Chondrocyte (in vitro differentiated cells): ENCODE measurements at places on chromosomes 6 and 20.

- DNase-seq = no peak
Observed at GRCh38 chr6:167952512-167952859, 45.0 kb upstream of the KIF25 start.

- no peak for DNase-seq
Observed at GRCh38 chr20:57162362-57162652, 104.1 kb downstream of the BMP7 start.

DNA sequence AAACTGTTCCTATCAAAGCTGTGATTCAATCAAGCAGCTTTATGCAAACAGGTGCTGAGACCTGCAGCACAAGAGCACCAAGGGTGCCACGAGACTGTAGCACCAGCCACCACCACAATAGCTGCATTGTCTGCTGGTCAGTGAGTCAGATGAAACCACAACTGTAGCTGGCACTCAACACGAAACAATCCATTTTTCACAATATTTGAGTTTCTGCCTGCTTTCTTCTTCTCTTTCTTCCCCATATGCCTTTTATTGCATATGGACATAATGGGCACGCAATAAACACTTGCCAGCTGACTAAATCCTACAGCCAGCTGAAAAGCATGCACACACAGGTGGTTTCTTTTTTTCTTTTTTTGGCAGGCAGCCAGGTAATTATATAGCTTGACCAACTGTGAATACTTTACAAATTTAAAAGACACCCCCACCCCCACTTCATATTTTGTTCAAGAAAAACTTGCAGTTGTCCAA is 16.6 kb downstream of the SLC2A12 start:
- no peak for DNase-seq

- no peak for DNase-seq
Observed at GRCh38 chr6:3848380-3848779, 793 bp upstream of the FAM50B start.

- DNase-seq = no peak
Observed at GRCh38 chr20:40073535-40074111, 615.4 kb downstream of the MAFB start.

DNA sequence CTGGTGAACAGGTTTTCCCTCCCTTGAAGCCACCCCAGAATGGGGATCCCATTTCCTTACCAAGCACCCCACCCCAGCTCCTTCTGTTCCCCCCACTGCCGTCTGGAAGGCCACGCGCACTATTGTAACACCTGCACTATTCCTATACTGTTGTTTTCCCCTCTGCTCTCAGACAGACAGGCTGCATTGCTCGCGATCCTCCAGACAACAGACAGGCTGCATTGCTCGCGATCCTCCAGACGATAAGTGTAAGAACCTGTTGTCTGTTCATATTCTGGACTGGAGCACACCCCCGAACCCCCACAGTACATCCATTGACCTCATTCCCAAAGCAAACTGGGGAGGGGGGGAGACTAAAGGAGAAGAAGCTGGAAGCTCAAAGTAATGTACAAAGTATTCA is 72.7 kb downstream of the LY86 start:
- no peak for DNase-seq

DNA sequence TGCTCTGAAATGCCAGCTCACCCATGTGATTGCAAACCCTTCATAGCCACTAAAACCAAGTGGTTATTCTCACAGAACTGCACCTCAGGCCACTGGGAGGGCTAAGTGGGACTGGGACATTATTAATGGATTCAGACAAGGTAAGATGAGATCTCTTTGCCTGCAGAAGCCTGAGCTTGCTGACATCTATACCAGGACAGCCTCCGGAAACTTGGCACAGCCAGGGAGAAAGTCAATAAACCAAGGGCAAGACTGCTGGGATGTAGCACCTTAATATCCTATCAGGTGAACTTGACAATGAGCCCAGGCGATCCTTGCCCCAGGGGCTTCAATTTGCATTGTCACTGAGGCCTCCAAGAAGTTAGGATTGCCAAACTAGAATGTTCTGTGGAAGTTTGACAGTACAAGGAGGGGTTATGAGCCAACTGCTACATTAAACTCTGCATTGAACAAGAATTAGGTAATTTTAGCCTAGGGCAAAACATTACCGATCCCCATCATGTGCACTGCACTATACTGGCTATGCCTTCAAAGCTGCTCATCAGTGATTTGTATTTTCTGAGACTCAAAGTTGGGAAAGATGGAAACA is 60.1 kb upstream of the RALGAPA2 start:
- no peak for DNase-seq

- DNase-seq = no peak
Observed at GRCh38 chr6:169183233-169183632, 70.4 kb downstream of the THBS2 start.

DNA sequence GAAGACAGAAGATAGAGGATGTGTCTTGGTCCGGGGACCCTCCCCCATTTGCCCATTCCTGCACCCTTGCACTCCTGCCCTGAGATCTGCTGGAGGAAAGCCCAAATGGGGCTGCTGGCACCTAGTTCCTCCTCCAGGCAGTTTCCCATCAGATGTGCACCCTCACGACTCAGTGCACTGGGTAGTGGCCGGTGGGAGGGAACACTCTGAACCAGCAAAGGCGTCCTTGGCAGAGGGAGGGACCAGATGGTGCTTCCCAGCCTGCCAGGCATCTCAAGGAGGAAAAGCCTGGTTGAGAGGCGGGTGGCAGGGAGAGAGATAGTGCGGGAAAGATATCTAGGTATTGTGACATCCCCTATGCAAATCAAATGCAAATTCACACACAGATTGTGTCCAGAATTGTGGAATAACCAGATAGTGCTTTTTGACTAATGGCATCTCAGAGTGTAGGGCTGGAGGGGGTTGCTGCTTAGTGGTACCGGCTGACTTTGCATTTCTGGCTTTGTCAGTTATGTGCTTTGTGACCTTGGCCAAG is 19.5 kb downstream of the TMEM151B start:
- no peak for DNase-seq

- DNase-seq = no peak
Observed at GRCh38 chr6:157822245-157823000, 623 bp upstream of the SNX9 start.

DNA sequence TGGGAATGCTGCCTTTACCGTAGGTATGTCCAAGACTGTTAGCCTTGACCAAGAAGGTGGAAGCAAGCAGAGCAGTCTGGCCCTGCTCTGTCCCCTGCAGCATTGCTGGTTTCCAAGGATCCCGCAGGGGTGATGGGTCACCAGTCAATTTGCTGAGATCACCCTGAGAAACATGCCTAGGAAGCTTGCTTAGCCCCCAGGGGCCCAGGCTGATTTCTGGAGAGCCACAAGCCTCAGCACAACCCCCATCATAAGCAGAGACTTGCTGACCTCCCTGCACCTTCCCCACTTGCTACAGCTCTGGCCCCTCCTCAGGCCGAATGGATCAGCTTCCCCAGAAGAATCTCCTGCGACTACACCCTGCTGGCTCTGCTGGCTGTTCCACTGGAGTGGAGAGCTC is 21.5 kb downstream of the ARHGAP40 start:
- DNase-seq = no peak

DNA sequence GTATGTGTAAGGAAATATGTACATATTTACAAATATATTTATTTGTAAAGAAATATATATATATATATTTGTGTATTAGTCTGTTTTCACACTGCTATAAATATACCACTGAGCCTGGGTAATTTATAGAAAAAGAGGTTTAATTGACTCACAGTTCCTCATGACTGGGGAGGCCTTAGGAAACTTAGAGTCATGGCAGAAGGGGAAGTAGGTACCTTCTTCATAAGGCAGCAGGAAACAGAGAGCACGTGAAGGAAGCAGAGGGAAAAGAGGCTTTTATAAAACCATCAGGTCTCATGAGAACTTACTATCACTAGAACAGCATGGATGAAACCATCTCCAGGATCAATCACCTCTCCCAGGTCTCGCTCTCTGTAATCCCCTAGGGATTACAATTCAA is 644.5 kb upstream of the HS3ST5 start:
- no peak for DNase-seq

- no peak for DNase-seq
Observed at GRCh38 chr6:144295981-144296767, 11.0 kb downstream of the UTRN start.

DNA sequence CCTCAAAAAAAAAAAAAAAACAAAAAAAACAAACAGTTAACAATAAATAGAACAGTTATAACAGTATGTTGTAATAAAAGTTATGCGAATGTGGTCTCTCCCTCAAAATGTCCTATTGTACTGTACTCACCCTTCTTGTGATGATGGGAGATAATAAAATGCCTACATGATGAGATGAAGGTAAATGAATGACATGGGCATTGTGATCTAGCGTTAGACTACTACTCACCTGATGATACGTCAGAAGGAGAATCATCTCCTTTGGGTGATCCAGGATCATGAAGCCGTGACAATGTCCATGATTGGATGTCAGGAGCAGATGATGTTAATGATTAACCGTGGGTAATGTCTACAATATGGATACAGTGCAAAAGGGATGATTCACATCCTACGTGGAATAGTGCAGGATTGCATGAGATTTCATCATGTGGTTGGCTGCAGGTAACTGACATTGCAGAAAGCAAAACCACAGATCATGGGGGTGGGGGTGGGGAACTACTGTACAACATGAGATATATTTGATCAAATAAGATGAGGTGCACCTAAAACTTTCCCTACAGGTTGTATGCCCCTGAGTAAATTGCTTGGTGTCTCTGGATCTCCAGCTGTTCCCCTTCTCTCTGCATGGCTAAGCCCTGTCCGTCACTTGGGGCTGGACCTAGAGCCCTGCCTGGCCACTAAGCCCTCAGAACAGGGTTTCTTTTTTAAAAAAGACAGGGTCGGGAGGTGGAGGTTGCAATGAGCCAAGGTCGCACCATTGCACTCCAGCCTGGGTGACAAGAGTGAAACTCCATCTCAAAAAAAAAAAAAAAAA is 6.2 kb upstream of the RBCK1 start:
- DNase-seq = no peak

DNA sequence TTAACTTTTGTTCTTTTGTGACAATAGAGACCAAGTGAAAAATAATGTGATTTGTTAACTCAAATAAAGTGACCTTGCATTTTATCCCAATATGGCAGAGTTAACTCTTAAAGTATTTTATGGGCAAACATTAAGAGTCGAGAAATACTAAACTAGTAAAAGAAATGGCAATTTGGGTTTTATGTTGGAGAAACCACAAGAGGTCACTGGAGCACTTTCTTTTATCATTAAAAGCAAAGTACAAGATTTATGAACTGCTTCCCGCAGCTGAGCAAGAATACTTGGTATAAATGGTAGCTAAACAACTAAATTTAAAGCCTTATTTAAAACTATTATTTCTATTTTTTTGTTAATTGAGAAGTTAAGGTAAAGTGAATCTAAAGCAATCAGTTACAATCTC is 33.5 kb upstream of the MCM9 start:
- no peak for DNase-seq

DNA sequence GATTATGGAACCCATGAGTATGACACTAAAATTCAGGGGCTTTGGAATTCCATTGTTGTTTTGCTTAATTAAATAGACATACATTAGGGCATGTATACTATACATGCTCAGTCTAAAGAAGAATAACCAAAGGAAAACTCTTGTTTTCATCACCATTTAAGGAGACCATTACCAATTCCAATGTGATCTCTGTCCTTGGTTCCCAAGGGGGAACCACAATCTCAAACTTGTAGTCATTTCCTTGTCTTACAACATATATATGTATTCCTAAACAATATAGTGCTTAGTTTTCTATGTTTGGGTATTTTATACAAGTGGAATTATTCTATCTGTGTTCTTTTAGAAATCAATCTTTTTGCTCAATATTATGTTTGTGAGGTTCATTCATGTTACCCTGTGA is 49.2 kb downstream of the IL20RA start:
- DNase-seq = no peak

DNA sequence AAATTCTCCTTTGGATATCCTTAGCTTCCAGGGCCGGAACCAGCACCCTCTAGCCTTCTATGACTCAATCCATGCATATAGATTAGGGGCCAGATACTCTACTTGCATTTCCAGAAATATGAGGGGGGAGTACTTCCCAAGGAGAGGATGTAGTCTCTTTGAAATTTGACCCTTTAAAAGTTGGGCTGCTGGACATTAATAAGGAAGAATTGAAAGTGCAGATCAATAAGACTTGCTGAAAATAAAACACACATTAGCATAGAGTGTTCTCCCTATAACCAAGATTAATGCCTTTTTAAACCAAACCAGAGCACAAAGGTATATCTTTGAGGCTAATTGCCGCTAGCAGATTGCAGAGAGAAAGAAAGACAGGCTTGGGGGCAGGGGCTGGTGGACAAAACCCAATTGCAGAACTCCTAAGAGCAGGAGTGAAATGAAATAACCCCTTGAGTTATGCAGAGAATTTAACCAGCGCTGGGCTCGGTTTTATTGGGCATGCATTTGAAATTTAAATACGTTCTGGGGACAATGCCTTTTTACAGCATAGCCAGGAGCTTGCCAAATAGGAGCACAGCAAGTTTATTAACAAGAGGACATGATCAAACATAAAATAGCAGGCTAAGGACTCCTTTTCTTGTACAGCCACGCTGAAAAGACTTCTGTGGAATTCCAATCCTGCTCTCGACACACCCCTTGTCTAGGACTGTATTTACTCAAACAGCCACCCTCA is 108.2 kb upstream of the SALL4 start:
- no peak for DNase-seq

DNA sequence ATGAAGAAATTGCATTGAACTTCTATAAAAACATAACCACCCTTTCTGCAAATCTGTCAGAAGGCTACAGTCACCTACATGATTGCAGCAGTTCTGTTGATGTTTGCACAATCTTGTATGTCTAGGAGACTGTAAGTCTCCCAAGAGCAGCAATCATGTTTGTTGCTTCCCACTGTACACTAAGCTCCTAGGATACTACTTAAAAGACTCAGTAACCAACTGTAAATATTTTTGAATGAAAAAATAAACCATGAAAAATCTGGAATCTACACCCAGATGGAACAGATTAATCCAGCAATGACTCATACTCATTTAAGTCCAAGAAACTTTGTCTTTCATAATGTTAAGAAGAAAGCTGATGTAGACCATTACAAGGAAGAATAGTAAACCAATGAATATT is 168.5 kb upstream of the ATXN1 start:
- DNase-seq = no peak

DNA sequence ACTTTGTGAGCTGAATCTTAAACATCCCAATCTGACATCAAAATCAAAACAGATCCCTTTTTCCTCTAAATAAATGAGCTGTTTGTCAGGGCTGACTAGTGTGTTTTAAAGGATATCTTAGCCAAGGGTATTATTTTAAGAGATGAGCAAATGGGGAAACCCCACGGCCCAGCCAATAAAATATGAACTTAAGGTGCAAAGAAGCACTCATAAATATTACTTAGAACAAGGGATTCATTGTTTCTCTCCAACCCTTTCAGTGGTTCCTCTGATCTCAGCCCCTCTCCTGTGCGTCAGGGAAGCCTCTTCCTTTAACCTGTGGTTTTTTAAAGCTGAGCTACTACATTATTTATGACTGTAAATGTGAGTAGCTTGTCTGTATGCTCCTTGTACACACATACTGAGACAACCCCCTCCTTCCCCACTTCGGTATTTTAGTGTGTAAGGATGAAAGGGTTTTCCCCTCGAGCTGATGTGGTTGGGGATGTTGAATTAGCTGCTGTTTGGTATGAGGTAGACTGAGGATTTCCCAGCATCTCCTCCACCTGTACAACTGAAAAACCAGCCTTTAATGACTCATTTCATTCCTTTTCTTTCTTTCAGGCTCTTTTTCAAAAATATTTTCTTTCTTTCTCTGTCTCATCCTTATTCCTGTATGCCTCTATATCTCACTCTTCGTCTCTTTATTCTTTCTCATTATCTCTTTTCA is 6.5 kb downstream of the BMP5 start:
- DNase-seq = no peak

- peak; percentile 91 for DNase-seq
Observed at GRCh38 chr6:92723390-92723931, 695.9 kb downstream of the EPHA7 start.
